PC-3 (cell line): ENCODE measurements at places on chromosomes 6 and 20.

DNA sequence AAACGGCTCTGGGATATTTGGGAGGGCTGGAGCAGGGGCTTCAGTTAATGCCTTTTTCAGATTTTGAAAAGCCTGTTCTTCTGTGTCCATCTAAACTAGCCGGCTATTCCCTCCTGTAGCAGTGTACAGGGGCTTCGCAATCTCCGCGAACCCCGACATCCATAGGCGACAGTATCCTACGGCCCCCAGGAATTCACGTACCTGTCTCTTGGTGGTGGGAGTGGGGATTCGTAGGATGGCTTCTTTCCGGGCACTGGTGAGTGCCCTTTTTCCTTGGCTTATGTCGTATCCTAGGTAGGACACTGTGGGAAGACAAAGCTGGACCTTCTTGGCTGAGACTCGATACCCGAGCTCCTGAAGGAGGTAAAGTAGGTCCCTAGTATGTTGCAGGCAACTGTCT, 153.1 kb downstream of the TRIM27 start:
- peaks cover 64% of the 10 kb centered on the region for H3K27me3 ChIP-seq
- DNase-seq = no peak
- H3K36me3 ChIP-seq = no peaks in the 10 kb centered on the region
- no peak overlapping the region for H3K27ac ChIP-seq

DNA sequence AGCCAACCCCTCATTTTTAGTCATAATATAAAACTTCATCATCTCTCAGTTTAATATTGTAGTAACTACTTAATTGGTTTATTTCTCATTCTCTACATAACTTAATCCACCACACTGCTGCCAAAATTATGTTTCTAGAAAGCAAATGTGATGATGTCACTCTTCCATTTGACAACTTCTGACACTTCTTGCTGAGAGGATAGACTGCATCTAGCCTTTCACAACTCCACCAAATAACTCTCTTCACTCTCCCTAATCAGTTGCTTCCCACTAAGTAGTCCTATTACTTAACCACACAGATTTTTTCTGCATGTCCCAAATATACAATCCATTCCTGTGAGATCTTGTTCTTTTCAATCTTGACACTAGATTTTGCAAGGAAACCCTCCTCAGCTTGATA, 951.3 kb downstream of the EPHA7 start:
- H3K27me3 ChIP-seq = no peaks in the 10 kb centered on the region
- H3K27ac ChIP-seq = no peak overlapping the region
- no peaks in the 10 kb centered on the region for H3K36me3 ChIP-seq
- H3K4me3 ChIP-seq = no peak overlapping the region
- no peaks in the 10 kb centered on the region for H3K4me1 ChIP-seq

DNA sequence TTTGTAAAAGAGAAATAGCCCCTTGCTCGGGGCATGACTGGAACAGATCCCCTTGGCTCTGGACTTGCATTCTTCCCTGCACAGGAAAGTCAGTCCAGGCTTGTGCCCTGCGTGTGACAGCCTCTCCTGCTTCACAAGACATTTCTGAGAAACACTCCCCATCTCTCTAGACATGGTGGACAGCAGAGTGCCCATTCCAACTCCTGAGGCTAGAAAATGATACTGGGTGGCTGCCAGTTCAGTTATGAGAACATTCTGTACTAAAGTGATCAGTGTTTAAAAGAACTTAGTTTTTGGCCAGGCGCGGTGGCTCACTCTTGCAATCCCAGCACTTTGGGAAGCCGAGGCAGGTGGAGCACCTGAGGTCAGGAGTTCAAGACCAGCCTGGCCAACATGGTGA, 41.3 kb downstream of the TGM3 start:
- H3K27ac ChIP-seq = no peak overlapping the region
- H3K4me1 ChIP-seq = no peaks in the 10 kb centered on the region
- no peak for DNase-seq
- H3K27me3 ChIP-seq = peaks cover 93% of the 10 kb centered on the region

DNA sequence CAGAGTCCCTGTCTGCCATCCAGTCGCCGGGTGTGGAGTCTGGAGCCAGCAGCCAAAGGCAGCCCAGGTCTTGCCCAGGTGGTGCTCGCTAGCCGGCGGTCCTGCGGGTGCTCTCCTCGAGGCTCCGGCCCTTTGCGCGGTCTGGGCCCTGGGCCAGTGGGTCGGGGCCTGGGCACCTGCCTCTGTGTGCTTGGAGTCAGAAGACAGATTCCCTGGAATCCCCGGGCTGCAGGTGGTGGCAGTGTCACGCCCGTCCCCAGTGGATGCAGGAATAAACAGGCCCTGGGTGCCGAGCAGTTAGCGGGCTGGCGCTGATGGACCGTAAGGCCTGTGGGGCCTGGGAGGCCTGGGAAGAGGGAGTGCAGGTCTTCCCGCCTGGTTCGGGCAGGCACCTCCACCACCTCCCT, 5.3 kb downstream of the SS18L1 start:
- H3K27ac ChIP-seq = no peak overlapping the region
- H3K4me1 ChIP-seq = peaks cover 13% of the 10 kb centered on the region
- H3K27me3 ChIP-seq = no peaks in the 10 kb centered on the region

DNA sequence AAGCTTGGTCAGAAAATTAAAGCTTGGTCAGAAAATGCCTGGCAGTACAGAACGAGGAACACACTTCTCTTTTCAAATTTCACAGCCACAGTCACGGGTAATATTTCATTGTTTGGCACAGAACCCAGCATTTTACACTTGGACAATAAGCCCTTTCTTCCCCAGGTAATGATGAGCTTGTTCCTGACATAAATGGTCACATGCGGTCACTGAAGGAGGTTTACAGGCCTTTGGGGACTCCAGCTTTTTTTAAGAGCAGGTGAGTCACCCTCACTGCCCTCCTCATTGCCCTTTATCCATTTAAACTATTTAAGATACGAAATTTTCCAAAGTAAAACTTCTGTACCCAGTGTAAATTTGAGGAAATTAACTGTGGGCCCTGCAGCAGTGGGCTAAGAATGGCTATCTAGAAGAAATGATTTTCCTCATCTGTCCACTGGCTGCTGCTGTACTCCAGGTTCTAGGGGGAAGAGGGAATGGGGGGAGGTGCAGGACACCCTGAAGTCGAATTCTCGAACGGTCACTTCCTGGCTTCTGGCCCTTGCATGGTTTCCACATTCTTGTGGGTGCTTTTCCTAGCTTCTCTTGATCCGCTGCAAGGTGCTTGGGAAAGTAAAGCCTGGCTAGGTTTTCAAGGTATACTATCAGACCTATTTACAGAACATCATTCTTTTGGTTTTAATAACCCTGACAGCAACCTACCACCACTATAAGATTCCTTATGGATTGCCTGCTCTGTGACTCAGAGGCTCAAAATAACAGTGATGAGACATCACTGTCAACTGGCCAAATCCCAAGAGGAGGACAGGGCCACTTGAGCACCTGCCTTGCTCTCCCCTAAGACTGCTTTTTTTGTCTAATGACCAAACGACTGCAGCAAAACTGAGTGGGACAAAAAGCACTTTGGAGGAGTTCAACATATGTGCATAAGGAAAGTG, 75.8 kb downstream of the PREP start:
- peak overlapping the region; percentile 59 for H3K4me3 ChIP-seq
- peak; percentile 91 for DNase-seq
- peak overlapping the region; percentile 100 for H3K27ac ChIP-seq
